Hematopoietic multipotent progenitor cell treated with erythropoietin and hydrocortisone succinate and interleukin-3 and kit ligand, for 15 days (in vitro differentiated cells): ENCODE measurements at places on chromosomes 2 and 18.

DNA sequence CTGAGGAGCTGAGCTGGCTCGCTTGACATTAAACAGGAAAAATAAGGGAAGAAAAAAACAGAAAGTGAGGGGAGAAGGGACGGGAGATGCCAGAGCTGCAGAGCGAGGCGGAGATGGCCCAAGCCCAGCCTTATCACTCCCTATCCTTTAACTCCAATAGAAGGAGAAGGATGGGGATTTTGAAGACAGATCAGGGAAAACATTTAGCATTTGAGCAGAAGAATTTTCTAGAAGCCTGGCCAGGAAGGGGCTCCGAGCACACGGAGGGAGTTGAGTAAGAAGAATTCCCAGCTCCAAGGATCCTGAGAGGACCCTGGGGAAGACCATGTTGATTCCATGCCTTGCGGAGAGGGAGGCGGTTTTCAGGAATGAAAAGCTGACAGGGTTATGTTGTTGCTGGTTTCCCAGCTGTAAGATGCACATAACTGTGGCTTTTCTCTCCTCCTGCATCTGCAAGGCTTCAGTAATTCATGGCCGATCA is 35.6 kb downstream of the TWIST2 start:
- no peak for DNase-seq

GRCh38 chr2:11175293-11175795 is 20.1 kb downstream of the SLC66A3 start:
- DNase-seq = no peak

- no peak for DNase-seq
Measured at GRCh38 chr18:56988022-56988421, 158.9 kb upstream of the BOD1L2 start.

GRCh38 chr2:152134488-152135280 is 35.8 kb upstream of the CACNB4 start:
- DNase-seq = no peak

DNA sequence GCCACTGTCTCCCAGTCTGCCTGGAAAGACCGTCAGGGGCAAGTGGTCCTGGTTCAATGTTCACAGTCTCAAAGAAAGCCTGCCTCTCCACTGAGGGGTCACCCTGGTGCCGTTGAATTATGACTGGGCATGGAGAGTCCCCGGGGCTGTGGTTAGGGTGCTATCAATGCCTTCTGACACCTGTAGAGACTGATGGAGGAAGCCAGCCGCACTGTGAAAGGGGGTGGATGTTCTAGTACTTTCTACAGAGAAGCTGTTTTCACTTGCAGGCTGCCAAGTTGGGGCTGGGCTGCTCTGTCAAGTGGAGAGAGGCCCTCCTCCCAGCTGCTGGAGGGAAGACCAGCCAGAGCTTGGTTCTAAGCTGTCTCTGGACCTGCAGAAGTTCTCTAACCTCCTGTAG is 80.5 kb downstream of the BCL2L11 start:
- DNase-seq = no peak

DNA sequence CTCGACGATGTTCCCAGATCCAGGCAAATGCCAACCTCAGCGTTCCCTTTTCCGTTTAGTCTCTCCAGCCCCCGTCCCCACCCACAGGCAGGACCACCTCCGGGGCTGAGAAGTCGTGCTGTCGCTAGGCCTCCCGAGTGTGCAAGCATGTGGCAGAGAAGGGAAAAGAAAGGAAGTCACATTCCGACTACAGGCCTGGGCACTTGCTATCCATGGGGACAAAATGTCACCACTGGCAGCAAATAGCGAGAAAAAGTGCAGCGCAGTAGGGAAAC is 420 bp downstream of the PIGN start:
- DNase-seq = no peak

DNA sequence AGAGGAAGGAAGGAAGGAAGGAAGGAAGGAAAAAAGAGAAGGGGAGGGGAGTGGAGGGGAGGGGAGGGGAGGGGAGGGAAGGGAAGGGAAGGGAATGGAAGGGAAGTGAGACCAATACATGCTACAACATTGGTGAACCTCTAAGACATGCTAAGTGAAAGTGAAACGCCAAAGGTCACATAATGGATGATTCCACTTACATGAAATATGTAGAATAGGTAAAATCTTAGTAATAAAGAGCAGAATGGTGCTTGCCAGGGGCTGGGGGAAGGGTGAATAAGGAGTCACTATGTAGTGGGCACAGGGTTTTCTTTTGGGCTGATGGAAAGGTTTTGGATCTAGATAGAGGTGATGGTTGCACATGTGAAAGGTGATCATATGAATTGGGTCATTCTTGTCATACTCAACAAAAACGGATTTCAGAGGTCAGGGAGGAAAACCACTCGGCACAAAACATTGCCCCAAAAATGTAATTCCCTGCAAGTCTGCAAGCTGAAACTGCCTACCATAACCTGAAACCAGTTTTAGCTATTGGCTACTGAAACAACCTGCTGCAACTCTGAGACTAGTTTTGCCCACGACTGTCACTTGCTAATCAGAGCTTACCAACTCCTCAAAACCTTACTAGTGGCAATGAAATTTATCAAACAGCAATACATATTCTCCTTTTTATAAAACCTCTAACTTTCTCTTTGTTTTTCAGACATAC is 59.2 kb downstream of the CCDC141 start:
- DNase-seq = no peak

DNA sequence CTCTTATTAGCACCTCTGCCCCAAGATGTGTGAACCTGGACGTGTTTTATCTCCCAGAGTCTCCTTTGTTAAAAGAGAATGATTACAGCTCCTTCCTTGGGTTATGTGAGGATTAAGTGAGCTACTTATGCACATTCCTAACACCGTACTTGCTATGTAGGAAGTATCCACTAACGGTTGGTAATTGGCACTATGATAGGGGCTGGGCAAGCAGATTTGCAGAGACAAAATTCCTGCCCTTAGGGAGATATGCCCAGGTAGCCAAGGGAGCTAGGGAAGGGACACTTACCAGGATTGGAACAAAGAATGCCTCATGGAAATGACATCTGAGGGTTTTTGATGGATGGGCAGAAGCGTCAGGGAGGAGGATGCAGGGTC is 11.5 kb upstream of the ALPK2 start:
- no peak for DNase-seq

DNA sequence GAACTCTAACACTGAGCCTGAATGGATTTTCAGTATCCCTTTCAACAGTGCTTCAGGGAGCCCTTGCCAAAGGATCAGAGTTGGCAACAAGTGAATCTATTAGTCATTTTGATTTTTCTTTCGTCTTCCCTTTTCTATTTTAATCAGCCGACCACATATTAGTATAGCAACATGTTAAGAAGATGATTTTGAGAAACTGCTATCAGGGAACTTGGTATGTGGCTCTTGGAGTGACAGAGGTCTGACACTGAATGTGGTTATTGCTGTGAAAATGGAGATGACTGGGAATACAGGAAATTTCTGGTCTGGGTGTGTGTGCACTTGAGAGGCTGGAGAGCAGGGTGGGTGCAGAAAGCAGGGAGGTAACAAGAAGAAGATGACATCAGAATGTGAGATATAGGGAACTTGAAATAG is 28.7 kb upstream of the IL1RL1 start:
- no peak for DNase-seq

DNA sequence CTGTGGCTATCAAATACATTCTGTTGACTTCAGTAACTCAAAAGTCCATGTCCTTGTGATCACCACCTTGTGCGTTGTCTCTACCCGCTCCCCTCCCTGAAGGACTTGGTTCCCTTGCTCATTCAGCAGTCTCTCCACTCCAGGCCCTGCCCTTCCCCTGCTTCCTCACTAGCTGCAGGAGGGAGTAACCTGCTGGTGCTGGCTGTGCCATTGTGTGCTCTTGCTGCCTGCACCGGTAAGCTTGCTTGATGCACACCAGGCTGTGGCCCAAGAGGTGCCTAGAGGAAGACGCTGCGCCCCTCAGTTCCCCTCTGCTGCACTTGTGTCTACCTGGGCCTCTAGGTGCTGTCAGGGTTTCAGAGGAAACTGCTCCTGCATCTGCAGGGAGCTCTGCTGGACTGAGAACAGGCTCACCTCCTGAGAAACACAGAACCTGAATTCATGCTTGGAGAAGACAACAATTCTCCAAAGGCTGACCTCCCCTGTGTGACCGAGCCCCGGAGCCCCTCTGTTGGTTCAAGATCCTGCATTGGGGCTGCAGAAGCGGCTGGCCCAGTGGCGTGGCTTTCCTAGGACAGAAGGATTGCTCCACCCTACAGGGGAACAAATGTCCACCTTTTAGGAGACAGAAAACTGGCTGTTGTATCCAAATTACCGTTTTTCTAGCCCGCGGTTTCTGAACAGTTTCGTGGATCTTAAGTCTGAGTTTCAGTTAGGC is 33.6 kb downstream of the PTPRM start:
- DNase-seq = no peak

GRCh38 chr18:65336411-65336810 is 414.4 kb upstream of the CDH7 start:
- no peak for DNase-seq

DNA sequence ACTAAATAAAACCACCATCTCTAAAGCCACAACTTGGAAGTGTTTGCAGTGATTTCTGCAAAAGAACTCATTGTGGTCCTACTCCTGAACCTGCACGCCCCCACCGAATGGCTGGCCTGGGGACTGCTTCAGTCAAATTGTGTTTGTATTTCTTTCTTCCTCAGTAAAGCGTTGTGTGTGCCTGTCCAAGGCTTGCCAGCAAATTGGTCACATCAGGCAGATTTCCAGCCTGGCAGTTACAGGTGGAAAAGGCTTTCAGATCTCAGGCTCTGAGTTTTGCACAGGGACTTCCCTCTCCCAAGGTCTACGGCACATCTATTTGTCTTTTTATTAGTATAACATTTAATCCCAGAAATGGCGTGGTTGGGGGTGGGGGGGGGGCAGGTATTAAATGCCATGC is 54.0 kb upstream of the NOSTRIN start:
- no peak for DNase-seq

DNA sequence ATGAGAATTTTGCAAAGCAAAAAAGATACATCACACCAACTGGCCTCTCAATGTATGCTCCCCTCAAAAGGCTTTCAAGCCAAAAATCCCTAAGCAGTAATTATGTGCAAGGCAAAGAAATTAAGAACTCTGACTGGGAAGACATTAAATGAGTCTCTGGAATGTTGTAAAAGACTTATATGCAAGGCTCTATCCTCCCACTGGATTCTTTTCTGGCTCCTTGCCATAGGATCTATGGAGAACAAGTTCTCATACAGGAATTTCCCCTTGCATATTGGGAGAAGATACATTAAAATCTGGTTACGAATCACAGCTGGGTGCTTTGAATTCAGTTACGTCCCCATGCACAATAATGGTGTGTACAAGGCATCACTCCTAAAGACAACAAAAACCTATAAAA is 73.4 kb upstream of the ATL2 start:
- DNase-seq = no peak

DNA sequence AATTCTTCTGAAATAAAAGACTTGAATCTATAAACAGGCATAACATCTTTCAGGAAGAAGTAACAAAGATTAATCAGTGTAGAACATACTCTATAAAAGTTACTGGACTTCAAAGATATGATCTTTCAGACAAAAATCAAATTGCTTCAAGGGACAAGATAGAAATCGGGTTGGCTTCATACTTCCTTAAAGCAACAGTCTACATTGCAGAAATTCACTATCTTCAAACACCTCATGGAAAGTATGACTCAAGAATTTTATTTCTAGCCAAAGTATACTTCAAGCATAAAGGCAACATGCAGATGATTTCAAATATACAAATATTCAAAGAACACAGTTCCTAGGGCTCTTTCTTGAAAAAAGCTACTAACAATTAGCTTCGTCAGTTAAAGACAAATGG is 240.7 kb downstream of the SRBD1 start:
- no peak for DNase-seq

- DNase-seq = no peak
Measured at GRCh38 chr2:75204833-75205232, 5.5 kb upstream of the TACR1 start.

DNA sequence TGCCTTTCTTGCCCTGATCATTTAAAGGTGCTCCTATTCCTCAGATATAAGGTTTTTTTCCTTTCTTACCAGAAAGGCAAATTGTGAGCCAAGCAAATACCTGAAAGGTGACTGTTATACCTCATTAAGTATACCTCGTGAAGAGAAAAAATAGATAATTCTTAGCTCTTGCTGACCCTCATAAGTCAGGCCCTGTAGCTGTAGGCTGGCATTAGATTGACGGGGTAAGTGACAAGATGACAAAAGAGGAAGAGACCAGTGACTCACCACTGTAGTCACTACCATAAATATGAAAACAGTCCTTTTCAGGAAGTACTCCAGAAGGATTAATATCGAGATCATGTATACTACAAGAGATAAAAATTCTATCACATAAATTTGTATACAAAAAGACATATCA is 104.6 kb downstream of the PTPN4 start:
- no peak for DNase-seq

DNA sequence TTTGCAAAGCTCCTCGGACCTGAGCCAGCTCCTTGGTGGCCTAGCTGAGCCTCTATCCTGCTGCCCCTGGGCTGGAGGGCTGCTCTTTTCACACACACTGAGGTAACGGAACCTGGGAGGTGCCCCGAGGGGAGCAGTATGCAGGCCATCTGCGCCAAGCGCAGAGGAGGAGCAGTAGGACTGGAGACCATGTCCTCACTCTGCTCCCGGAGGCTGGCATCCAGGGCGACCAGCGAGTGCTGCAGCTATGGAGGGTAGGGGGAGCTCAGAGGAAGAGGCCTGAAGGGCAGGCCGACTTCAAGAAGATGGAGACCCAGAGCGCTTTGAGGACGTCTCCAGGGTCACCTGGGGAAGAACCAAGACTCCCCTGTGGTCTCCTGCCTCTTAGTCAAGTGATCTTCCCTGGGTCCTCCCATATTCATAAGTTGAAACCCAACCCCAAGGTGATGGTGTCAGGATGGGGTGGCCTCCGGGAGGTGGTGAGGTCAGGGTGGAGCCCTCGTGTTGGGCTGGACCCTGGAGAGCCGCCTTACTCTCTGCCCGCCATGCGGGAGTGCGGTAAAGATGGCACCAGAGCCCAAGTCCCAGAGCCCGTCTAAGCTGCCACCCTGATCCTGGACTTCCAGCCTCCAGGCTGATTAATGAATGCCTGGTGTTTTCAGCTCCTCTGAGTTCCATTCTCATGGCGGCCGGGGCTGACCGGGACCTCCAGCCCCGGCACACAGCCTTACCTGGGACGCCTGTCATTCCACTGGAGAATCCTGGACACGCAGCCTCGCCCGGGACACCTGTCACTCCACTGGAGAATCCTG is 160.7 kb downstream of the NDUFA10 start:
- no peak for DNase-seq

- no peak for DNase-seq
Measured at GRCh38 chr18:79817607-79817998, 19.9 kb downstream of the KCNG2 start.

- DNase-seq = no peak
Measured at GRCh38 chr2:179264368-179265081, at the start of gene SESTD1. SESTD1 (minus strand) TSS chr2:179264832; CDS start chr2:179191841, 72,991 bp downstream.

DNA sequence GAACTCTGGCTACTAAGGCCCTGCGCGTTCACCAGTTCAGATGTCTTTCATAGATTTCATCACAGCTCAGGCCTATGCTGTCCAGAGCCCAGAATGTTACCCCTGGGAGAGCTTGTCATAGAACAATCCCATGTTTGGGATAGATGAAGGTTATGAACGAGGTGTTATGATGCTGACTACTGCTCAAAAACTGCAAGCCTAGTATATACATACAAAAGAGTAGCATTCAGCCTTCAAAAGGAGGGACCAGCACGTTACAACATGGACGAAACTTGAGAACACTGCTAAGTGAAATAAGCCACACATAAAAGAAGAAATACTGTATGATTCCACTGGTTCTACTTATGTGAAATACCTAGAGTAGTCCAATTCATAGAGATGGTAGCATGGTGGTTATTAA is 401.9 kb downstream of the NBAS start:
- DNase-seq = no peak
